Activated naive CD8-positive, alpha-beta T cell treated with anti-CD3 and anti-CD28 coated beads, Interleukin-2, amount 10 ng/mL, durations not matched to agents 7 days and 5 days (primary cell): ENCODE measurements at places on chromosomes 3 and 15.

DNA sequence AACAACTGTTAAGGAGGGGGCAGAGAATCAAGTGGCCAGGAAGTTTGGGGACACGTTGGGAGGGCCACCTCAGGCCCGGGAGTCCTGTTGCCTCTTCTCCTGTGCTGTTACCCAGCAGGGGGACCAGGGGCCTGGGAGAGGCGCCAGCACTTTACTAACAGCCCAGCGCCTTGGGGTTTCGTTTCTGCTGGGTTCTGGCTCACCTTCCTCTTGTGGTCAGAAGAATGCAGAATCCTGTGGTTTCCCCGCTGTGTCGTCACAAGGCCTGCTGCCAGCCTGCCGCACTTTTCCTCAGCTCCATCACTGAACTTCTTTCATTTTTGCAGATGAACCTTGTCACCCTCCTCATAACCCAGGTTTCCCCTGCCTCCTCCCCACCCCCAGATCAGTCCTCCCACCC is 67.7 kb downstream of the SLC30A4 start:
- peak; percentile 76 for DNase-seq

- no peak for DNase-seq
Measured at GRCh38 chr3:22582266-22582665, 620.9 kb upstream of the UBE2E2 start.

DNA sequence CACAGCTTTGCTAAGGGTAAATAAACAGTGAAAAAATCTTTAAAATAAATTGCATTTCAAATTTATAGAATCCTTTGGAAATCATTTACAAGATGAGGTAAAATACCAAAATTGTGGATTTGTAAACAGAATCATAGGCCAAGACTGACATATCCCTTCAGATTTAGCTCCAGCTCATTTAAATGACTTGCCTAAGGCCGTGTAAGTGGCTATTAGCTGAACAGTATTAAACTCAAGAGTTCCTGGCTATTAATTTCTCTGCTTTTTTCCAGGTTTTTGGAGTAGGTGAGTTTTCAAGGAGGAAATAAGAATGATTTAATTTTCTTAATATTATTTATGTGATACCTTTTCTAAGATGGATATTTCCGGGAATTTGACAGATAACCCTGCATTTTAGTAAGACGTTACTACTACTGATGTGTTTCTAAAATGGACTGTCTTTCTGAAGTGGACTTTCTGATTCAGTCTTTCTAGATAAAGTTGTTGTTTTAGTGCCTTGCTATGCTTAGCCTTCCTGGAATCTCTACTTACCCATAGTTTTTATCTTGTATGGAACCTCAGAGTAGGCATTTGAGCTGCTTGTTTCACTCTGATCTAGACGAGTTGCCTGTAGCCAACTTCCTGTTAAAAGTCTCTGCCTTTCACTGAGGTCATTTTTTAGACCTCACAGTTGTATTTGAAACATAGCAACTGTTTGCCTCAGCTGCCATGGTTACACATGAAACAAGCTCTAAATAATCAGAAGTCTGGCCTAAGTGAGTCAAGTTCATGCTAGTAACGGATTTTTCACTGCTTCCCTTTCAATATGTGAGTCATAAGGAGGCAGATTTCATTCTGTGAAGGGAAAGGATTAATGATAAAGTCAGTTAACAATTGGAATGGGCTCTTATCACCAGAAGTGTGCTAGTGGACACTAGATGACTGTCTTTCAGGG is 127.0 kb downstream of the KLHL25 start:
- no peak for DNase-seq

GRCh38 chr3:32177702-32178198 is 60.7 kb upstream of the CMTM8 start:
- DNase-seq = no peak

GRCh38 chr3:8574040-8574669 is 70.4 kb downstream of the SSUH2 start:
- DNase-seq = no peak

- DNase-seq = peak; percentile 72
Measured at GRCh38 chr15:90184786-90185704, 16.1 kb upstream of the SEMA4B start.

DNA sequence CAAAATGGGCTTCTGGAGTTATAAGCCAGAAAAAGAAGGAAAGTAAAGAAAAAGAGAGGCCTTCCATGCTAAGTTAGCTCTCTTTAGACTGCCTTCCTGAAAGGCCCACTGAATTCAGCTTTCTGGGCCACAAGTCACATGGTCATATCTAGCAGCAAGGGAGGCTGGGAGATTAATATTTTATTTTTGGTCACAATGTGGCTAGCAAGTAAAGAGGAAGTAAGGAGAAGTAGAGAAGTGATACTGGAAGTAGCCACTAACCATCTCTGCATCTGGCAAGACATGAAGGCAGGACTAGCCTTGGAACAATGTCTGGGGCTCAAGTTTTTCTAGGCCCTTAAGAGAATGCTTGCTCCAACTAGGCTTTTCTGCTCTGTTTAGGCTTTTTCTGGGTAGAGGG is 81.8 kb upstream of the UBE2E1 start:
- no peak for DNase-seq
